Endodermal cell (in vitro differentiated cells): ENCODE measurements at places on chromosomes 12 and 14. TPM values are rescaled to one million over a fixed set of nuclear protein-coding genes. Genes with fewer than 3 reads are reported as not detected.

PIANP gene
- 5.1 to 7.1 TPM (median 7.0 TPM) in 3 replicates for total RNA-seq

ZNF740 gene
- 54.0 and 54.6 TPM in 2 replicates for total RNA-seq

PAX9 gene
- total RNA-seq, result 0.34 and 0.35 TPM in 2 replicates

ESPL1 gene
- total RNA-seq, result 18.5 to 52.2 TPM (median 50.7 TPM) in 3 replicates

CBLN3 gene
- 1.9 and 2.1 TPM in 2 replicates for total RNA-seq

SLC22A17 gene
- total RNA-seq, result 74.6 to 89.0 TPM (median 88.9 TPM) in 3 replicates

- no peak for DNase-seq
Measured at GRCh38 chr14:48333221-48333920, 658.0 kb upstream of the MDGA2 start.

GRCh38 chr12:76927170-76927784 lies 48.5 kb upstream of the CSRP2 start:
- DNase-seq, result peak; percentile 96

- no peak for DNase-seq
Measured at GRCh38 chr14:104658325-104658712, 31.1 kb upstream of the INF2 start.

DNA sequence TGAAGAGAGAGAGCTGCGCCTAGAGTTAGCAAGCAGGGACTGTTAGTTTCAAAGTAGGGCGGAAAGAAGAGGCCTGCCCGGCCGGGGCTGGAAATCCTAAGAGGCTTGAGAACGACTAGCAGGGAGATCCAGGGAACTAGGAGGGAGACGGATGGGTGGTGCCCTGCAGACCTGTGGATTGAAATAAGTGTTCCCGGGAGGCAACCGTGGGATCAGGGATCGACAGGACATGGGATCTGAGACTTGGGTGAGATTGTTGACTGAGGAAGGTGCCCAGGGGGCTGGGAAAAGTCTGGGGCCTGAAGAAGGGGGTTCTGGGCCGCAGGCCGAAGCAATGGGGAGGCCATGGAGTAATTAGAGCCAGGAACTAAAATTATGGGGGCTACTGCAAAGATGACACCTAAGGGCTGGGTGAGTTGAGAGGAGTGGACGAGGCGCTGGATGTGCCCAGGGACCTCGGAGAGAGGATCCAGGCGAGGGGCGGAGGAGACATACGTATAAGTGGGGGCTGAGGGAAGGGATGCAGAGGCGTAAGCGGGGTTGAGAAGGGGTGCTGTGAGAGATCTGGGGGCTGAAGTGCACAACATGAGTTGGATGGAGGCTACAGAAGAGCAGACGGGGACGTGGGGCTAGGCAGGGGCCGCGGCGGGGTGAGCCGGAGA lies 635 bp downstream of the LTA4H start:
- peak; percentile 80 for DNase-seq

GRCh38 chr14:37466003-37466622 lies 128.9 kb downstream of the FOXA1 start:
- no peak for DNase-seq

DNA sequence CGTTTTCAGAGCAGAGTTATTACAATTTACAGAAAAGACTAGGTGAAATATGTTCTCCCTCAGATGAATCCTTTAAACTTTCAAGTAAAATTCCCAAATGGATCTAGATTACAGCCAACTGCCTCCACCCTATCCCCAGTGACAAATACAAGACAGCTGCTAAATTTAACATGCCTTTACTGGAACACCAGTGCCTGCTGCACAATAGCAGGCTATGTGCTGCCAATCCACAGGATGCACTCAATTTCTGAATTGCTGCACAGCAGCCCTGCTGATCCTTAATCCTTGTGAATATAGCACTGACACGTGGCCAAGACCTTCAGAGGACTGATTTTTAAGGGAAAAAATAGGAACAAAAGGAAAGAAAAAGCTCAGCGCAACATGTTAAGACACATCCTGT lies 128.9 kb downstream of the CCER1 start:
- DNase-seq, result no peak

- DNase-seq, result peak; percentile 62
Measured at GRCh38 chr14:26394150-26394810, 203.6 kb downstream of the NOVA1 start.

DNA sequence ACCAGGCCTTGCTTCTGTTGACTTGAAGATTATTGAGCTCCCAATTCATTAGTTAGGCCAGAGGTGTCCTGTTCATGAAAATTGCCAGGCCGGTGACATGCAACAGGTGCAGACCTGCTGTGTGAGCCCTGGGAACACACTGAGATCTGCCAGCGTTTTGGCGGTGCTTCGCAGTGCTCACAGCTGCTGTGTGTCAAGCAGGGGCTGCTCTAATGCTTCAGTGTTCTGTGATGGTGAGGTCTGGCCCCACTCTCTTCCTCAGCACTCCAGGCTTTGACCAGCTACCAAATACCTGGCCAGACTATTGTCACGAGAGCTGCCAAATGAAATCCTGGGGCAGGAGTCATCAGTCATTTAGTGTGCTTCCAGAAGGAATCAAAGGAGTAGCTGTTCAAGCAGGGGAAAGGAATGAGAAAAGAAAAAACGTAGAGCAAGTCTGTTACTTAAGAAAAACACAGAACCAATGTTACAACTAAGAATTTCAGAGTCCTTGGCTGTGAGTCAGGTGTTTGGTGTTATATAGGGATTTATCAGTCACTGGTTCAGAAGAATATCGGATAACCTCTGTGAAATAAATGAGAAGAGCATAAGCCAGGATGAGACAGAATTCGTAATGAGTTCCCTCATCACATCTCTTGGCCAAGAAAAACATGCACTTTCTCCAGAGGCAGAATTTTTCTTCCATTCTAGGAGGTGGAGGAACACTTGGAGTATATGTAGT lies 150.8 kb downstream of the FBXL14 start:
- DNase-seq, result peak; percentile 53

- DNase-seq, result peak; percentile 34
Measured at GRCh38 chr14:68514608-68515194, 278.2 kb downstream of the ZFP36L1 start.

DNA sequence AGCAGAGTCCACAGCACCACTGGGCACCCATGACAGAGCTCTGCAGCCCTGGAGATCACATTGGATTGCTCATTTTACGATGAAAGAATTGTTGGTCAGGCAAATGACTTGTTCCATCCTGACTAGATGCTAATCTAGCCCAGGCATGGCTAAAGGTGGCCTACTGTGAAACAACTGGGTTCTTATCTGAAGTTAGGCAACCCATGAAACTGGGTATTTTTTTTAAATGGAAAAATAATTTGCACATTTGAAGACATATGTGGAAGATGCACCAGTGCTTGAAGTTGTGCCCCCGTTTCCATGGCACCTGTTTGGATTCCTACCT lies 8.3 kb downstream of the PYGL start:
- no peak for DNase-seq

GRCh38 chr12:24997496-24997895 lies 48.6 kb upstream of the BCAT1 start:
- no peak for DNase-seq

GRCh38 chr12:111761099-111761498 lies 5.6 kb upstream of the ALDH2 start:
- DNase-seq, result no peak

DNA sequence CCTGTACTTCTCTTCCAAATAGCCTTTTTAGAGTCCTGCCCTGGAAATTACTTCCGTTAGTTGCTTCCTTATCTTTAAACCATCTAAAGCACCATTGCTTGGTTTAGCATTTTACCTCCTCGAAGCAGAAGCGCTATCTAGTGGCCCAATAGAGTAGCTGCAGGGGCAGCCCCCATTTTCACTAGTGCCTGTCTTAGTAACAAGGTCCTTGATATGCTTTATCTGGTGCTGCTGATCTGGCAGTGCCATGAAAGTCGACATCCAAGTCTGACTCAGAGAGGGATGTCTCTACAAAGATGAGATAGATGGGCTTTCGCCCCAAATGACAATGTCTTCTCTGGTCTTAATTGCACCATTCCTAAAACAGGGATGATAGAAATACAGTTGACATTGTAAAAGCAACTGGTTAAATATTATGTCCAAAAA lies 25.0 kb upstream of the CIT start:
- DNase-seq, result peak; percentile 97

DNA sequence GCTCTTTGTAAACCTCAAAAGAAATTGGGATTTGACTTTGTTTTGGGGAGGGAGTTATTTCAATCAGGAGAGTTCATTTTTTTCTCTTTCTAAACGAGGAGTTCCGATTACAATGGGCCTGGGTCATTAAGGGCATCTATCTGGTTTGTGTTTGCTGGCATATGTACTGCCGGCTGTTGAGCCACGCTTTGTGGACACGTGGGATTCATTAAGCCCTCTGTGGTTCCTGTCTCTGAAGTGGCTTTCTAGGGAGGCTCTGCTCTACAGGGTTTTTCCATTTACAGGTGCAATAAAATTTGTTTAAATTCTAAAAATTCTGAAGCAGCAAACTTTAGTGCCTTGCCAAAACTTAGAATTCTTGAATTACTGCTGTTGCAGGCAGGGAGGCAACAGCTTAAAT lies 57.9 kb downstream of the GNS start:
- no peak for DNase-seq

GRCh38 chr12:110107369-110108281 lies 16.5 kb upstream of the IFT81 start:
- peak; percentile 63 for DNase-seq

GRCh38 chr14:25988536-25988935 lies 609.3 kb downstream of the NOVA1 start:
- no peak for DNase-seq

DNA sequence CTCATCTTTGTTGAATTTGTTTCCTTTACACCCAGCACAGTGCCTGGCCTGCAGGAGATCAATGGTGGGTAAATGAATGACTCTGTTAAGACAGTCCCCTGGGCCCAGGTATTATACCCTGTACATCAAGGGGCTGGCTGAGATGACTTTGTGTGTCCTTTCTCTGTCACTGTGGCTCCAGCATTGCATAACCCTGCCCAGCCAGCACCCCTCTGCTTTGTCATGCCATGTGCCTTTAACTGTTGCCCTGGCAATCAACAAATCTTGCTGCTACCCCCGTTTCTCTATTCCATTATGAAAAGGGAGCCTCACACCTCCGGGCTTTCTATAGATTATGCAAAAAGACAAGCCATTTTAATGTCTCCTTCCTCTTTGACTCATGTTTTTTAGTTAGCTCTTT lies 7.6 kb upstream of the FLVCR2 start:
- DNase-seq, result no peak
